ENCODE measurements at places on chromosomes 5 and 9.
A peak's percentile ranks its signal among the peaks of the same experiment; 100 is the strongest.

- no peak for DNase-seq
Measured at GRCh38 chr5:78621291-78621738, 27.3 kb downstream of the LHFPL2 start.

DNA sequence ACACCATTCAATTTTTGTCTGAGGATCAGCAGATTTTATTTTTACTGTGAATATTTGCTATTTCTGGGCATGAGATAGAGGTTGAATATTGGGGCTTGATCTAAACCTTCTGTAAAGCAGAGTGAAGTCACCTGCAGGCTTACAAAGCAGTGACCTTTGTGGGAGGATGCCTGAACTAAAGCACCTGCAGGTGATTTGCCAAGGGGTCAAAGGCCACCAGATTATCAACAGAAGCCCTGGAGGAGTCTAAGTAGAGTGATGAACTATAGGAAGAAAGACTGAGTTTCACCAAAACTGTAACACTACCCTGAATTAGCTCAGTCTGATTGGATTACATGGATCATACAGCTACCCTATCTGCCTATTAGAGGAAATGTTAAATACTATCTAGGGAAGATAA, 144.3 kb upstream of the PRLR start:
- DNase-seq, result no peak

DNA sequence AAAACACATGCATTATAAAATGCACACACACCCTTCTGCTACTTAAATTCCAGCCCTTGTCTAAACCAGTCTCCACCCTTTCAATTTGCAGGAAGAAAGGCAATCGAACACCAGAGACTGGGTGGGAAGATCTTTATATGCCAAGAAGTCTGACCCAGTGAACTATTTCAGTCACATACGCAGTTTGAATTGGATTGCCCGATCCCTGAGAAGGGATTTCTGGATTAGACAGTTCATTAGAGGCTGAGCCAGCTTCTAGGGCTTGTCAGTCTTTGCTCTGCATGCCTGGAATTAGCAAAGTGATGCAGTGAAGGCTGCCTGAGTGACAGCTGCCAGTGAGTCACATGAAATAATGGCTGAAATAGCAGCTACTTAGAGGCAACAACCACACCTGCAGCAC, 159.9 kb downstream of the PPP2R2B start:
- DNase-seq, result no peak

DNA sequence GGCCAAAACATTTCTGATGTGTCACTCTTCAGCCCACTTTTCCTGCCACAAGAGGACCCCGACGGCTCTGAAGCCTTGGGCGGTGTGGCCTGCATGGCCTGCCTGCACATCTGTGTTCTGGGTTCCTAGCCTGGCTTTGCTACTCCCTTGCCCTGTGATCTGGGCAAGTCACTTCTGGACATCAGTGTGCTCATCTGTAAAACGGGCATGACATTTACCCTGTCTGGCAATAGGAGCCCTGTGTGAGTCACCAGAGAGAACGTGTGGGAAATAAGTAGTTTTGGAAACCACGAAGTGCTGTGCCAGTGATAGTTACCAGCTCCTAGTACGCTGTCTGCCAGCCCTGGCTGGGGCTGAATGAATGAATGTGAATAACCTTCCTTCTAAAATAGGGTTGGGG, 90.8 kb downstream of the MACROH2A1 start:
- DNase-seq, result no peak

DNA sequence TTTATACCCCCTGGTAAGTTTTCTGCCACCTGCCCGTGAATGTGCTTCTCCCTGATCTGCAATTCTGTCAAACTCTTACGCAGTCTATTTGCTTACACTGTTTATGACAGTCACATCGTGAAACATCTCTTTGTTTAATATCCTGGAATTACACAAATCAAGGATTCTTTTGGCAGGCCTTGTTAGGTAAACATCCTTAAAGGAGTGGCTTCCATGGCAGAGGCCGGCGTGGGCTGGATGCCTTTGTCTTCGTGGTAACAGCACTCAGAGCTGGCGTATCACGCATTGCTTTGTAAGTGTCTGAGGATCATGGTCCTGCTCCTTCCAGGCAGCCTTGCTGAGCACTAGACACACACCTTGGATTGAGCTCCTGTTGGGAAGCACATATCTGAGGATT, 145.7 kb downstream of the IRX1 start:
- DNase-seq, result no peak

DNA sequence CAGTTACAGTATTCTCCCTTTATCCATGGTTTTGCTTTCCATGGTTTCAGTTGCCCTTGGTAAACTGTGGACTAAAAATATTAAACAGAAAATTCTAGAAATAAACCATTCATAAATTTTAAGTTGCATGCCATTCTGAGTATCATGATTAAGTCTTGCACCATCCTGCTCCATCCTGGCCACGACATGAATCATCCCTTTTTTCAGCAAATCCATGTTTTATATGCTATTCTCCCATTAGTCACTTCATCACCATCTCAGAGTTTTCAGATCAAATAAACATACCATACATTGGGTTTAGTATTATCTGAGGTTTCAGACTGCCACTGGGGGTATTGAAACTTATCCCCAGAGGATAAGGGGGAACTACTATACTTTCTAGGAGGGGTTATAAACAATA, 234.4 kb upstream of the ATP10B start:
- no peak for DNase-seq

DNA sequence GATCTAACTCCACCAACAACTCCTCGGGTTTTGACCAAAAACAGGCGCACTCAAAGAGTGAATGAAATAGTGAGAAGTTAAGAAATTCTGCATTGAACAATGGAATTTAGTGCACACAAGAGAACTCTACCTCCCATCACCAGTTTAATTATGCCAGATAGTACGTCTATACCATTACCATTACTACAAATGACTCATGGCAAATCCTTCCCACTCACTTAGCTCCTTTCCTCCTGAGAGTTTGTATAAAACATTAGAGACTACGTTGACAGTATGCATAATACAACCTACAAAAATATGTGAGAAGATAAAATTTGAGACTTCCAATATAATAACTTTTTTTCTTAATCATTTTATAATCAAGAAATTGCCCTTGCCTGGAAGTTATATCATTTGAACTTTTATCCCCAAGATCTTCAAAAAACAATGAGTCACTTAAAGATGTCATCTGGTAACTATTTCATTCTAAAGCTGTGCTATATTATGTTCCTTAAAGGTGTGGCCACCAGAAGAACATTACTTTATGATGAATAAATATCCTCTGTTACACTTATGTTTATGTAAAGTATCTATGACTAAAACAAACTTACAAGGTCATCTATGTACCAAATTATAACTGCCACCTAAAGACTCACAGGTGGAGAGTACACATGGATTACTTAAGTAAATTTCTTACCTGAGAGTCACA, 297.9 kb upstream of the PTGER4 start:
- no peak for DNase-seq

GRCh38 chr9:113876151-113876992, at the start of gene ZNF618:
ZNF618 (plus strand) TSS chr9:113876309; CDS start chr9:113876381, 72 bp downstream.
- DNase-seq, result no peak

GRCh38 chr5:156929366-156929948, 33.6 kb downstream of the TIMD4 start:
- no peak for DNase-seq

- peak; percentile 21 for DNase-seq
Measured at GRCh38 chr9:129836311-129837007, 1.2 kb downstream of the USP20 start.

- DNase-seq, result peak; percentile 8
Measured at GRCh38 chr5:158074992-158075769, 216.2 kb upstream of the CLINT1 start.

GRCh38 chr9:89439571-89439970, 58.3 kb downstream of the SEMA4D start:
- DNase-seq, result no peak

DNA sequence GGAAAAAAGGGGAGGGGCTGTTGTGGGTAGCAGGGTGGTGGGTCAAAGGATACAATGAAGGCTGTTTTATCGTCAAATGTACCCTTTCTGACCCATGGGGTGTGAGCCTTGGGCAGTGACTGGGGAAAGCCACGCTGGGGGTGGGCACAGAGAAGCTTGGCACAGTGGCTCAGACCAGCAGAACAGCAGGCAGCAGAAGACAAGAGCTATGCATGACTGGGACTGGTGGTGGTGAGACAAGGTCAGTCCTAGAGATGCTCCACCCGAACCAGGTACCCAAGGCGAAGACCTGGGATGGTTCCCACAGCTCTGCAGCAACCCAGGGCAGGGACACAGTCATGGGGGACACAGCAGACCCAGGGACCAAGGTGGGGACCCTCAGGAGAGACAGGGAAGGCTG, 38.3 kb downstream of the BICD2 start:
- DNase-seq, result no peak

- peak; percentile 8 for DNase-seq
Measured at GRCh38 chr9:133619791-133620190, 10.6 kb upstream of the FAM163B start.

DNA sequence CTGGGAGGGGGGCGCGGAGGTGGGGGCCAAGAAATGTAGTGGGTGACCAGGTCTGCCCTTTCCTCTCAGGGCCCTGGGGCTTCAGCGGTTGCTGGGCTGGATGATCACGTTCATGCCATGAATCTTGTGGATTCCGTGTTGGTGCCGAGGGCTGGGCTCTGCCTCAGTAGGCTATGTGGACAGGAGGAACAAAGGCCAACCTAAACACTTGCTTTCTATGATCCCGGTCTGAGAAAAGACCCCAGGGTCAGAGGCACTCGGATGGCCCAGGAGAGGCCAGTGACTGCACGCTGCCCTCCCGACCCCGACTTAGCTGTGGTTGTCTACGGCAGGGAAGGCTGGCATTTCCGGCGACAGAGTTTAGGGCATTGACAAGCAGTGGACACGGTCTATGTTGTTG, 26.6 kb downstream of the PHF2 start:
- no peak for DNase-seq

DNA sequence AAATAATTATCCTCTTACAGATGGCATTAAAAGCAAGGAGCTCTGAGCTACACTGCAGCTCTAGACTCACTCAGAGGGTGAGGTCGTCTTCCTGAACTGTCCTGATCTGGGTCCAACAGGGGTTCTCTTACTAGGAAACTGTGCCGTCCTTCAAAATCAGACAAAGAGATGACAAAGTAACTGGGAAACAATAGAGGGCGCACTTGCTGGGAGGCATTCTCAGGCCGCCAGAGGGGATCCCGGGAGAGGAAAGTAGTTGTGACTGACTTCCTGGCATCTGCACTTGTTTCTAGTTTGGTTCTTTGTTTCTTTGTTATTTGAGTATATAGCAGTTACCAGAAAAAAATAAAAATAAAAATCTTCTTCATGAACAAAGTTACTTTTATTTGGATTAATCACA, 142.9 kb upstream of the MSX2 start:
- no peak for DNase-seq

DNA sequence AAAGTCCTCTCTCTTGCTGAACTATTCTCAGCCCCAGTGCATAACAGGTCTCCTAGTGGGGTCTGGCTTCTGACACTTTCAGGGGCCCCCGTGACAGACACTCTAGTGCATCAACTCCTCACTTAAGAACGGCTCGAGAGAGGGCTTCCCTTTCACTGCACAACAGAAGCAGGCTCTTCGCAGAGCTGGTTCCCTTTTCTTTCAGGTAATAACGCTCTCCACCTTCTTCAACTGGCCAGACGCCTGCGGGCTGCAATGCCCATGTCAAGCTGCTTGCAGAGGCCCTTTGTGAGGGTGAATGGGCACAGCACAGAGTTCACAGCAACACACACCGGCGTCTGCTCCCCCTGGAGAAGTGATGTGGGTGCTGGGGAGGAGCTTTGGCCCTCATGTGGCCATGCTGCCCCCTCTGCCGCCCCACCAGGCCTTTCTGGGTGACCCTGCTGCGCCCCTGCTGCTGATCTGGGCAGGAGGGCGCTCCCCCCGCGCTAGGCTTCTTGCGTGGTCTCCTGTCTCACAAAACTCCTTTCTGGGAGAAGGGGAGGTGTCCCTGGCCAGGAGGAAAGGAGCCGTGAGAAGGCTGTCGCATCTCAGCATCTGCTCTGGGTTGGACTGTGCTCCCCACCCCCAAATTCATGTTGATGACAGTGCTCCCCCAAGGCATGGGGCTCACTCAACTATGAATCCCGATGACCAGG, 2.4 kb downstream of the MRPL36 start:
- no peak for DNase-seq

DNA sequence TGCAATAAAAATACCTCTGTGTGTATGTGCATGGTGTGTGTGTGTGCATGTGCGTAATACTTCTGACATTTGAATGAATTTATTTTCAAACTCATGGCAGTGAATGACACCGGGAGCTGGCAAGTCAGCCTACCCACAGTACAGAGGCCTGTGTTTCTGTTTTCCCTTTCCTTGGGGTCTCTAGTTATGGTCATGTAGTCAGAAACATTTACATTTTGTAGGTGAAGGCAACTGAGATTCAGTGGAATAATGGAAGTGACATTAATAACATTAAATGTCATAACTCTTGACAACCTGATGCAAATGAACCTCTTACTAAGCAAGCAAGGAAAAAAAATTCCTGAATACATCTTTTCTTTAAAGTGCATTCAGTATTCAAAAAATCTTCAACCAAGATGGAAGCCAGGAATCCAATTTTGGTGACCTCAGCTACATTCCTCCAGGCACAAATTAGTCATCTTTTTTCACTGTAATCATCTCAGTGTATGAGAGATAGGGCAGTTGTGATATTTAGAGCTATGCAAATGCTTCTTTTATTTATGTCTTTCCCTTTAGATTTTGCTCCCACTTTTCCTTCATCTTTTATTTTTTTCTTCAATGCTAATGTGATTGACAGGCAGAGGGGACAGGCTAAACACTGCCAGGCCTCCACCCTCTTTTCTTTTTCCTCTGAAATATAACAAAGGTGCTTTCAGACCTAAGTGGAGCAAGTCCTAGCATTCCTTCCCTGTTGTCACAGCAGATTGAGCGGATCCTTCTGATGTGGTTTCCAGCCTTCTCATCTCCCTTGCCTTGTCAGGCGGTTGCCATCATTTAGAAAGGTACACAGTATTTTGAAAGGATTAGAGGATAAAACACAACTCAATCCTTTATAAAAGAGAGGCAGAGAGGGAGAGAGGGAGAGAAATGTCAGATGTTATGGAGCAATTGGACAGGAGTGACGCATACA, 569.8 kb upstream of the ADAMTS16 start:
- DNase-seq, result no peak

DNA sequence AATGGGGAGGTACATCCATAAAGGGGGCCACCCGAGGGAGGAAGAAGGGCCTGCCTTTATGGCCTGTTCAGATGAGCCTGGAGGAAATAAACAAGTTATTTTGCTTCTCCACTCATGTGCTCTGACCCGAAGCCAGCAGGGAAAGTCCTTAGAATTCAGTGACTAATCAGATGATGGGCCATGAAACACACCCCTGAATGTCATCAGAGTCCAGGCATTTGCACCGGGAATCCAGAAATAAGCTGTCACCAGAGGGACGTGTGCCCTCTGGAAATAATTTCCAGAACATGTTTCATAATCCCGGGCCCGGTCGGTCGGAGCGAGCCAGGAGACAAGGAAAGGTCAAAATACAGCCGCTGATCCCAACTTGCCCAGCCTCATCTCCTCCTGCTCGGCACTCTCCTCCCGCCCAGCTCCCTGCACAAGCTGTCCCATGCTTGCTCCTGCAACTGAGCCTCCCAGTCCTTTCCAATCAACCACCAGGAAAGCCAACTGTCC, 73.6 kb upstream of the ZNF622 start:
- no peak for DNase-seq

- DNase-seq, result no peak
Measured at GRCh38 chr9:70561786-70562395, 147.4 kb upstream of the KLF9 start.

Measured in stimulated activated CD8-positive, alpha-beta memory T cell treated with anti-CD3 and anti-CD28 coated beads, Interleukin-2, amount 100 ng/mL, for 1 hour (primary cell).